PC-3 (cell line): ENCODE measurements at places on chromosomes 7 and 10.

GRCh38 chr10:86099542-86100334 lies 266.9 kb downstream of the GRID1 start:
- no peak for DNase-seq

DNA sequence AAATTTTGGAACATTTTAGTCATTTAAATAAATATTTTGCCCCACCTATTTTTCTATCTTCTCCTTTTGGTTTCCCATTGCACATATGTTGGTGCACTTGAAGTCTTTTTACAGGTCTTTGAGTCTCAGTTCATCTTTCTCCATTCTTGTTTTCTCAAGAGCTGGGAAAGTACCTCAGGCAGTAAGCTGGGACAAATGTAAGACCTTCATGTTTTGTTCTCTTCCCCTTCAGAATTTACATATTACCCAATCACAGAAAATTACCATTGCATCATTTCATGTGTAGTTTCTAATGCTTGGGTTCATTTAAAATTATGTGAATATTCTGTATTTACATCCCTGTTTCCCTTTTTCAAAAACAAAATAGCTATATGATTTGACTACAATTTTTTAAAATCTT lies 1150.0 kb upstream of the POT1 start:
- DNase-seq: no peak

DNA sequence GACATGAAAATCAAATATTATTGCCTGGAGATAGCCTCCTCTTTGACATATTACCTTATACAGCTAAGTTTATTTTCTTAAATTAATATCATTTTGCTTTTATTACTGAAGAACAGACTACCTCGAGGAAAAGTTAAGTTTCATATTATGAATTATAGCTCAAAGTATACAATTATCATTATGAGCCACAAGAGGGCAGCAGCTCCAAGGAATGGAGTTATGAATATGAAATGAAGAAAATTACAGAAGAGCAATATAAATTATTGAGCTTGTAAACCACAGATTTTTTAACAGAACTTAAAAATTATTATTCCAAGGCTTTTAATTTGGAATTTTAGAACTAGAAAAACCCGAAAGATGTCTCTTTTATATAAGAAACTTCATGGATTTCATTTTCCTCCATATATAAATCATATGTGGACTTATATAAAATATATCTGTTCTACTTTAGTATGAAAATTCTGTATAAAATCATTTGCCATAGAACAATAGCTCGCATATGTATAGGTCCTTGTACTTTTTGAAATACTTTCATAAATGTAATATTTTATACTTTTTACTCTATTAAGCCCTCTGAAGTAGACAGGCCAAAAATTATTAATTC lies 40.1 kb downstream of the IQUB start:
- peak; percentile 70 for DNase-seq

DNA sequence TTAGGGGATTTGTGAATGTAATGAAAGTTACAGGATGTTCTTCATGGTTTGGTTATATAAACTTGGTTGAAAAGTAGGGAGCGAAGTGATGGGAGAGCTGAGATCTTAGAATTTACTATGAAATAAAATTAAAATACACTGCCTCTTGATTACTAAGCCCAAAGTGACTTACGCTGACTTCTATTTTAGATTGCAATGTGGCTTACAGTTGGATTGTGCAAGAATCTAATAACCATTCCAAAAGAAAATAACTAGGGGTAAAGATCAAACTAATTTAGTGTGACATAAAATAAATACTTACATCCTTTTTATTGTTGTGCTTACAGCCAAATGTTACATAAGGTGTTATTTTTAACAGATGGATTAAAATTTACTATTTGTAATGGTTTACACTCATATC lies 15.3 kb downstream of the WNT16 start:
- no peak for DNase-seq

DNA sequence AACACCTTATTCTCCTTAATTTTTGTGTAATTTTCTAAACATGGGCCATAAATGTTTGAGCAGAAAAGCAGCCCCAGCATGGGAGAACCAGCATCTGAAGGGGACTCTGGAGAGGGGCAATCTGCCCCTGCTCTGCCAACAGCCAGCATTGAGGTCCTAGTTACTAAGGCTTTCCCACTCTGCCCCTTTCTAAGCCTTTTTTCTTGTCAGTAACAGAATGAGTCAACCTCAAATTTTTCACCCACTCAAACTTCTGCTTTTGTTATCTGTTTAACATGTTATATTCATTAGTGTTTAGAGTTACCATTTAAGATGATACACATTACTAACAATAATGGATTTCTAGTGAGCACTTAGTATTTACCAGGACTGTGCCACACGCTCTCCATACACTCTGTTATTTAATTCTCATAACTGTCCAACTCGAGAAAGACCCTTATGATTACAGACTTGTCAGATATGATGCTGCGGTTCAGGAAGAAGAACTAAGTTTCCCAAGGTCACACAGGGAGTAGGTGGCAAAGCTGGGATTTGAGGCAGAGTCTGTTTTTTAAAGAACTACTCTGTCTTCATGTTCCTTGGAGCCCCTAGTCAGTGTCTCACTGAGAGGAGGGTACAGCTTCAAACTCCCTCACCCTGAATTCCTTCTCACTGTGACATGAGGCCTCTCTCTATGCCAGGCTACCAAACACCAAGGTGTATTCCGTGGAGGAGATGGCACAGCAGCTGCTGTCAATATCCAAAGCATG lies 19.9 kb upstream of the GPAM start:
- no peak for DNase-seq

DNA sequence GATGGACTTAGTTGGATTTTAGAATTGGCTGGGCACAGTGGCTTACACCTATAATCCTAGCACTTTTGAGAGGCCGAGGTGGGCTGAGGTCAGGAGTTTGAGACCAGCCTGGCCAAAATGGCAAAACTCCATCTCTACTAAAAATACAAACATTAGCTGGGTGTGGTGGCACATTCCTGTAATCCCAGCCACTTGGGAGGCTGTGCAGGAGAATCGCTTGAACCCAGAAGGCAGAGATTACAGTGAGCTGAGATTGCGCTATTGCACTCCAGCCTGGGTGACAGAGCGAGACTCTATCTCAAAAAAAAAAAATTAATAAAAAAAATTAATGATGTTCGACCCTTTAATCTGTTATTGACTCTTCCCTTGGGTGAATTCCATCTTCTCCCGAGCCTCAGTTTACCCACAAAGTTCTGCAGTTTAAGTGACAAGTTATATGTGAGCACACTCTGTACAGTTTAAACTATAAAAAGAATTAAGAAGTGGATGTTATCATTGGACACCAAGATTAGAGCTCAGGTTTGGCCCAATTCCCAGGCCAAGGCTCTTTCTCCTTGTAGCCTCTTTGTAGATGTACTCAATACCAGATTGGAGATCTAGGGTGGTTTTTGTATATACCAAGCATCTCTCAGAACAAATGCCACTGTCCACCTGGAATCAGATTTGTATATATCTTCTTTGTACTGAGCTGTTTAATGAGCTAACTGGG lies 15.0 kb downstream of the KAT6B start:
- no peak for DNase-seq
